Activated naive CD4-positive, alpha-beta T cell treated with anti-CD3 and anti-CD28 coated beads, Interleukin-2, amount 50 U/mL, for 72 hours (primary cell): ENCODE measurements at places on chromosomes 7 and 10. TPM values are rescaled to one million over a fixed set of nuclear protein-coding genes. Genes with fewer than 3 reads are reported as not detected.

DNA sequence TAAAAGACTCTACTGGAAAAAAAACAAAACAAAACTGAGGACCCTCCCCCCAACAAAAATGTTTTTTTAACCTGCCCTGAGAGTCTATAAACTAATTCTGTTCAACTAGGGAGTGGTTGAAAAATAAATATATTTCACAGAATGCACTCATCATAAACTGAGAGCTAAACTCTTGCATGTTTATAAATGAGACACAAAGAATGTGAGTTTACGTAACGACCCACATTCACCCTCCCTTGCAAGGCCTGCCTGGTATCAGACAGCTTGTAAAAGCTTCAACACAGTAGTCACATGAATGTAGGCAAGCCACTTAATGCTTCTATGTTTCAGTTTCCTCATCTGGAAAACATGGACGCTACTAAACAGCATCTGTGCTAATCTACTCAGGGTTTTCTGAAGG lies 50.3 kb downstream of the JAZF1 start:
- DNase-seq, result no peak

Gene CALHM1
- not detected for total RNA-seq

GRCh38 chr10:65342245-65342644 lies 1583.6 kb upstream of the LRRTM3 start:
- DNase-seq, result no peak

DNA sequence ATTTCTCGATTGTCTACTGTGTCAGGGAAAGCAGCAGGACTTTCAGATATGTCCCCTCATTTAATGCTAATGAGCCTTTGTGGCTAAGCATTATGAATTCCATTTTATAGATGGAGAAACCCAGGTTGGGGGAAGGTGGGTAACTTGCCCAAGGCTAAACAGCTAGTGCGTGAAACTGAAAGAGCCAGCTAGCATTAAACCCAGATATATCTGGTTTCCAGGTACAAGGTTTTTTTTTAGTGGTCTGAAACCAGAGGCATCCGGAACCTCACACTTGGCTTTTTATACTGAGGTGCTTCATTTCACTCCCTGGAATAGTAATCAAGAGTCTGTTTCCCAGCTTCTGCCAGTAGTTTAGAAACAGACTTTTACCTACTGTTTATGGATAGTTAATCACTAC lies 694.8 kb downstream of the PHTF2 start:
- no peak for DNase-seq

Gene ARMC3
- not detected for total RNA-seq

GRCh38 chr10:1882728-1883127 lies 145.4 kb upstream of the ADARB2 start:
- no peak for DNase-seq

- no peak for DNase-seq
These were observed 159.5 kb upstream of the ZNF32 start for GRCh38 chr10:43808136-43808535.

Gene EBF3
- not detected for total RNA-seq
